ENCODE measurements at places on chromosomes 12 and 14.
A peak's percentile ranks its signal among the peaks of the same experiment; 100 is the strongest.

GRCh38 chr14:53979747-53980642 lies 23.4 kb upstream of the BMP4 start:
- DNase-seq = peak; percentile 18

DNA sequence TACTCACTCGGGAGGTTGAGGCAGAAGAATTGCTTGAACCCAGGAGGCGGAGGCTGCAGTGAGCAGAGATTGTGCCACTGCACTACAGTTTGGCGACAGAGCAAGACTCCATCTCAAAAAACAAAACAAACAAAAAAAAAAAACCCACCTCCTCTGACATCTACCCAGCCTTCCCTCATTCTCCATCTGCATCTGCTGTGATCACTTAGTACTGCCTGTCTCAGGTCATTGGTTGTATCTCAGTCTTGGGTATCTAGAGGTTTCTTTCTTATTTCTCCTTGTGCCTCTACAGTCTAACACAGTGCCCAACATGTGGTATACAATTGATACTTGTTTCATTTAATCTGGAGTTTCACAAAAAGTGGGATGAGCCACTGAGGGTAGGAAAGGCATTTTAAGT lies 5.3 kb downstream of the LTBP2 start:
- DNase-seq = no peak

- DNase-seq = peak; percentile 82
These were observed 131.6 kb downstream of the PPFIA2 start for GRCh38 chr12:81627336-81628189.

DNA sequence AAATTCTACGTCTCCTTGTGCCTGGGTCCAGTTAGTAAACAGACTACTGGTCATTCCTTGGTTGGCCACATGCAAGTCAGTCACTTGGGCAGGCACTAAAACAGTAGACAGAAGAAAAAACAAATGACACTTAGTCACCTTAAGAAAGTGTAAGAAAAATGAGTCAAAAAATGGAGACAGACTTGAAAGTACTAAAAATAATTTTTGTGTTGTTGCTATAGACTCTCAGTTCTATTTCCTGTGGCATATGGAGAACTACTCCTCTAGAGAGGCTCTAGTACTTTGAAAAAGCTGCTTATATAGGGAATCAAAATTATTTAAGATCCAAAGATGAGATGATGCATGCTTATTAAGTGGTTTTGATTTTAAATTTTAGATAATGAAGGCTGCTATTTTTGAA lies 56.0 kb downstream of the PTPRB start:
- no peak for DNase-seq

- DNase-seq = no peak
These were observed 101.9 kb downstream of the TMTC3 start for GRCh38 chr12:88243982-88244381.

- no peak for DNase-seq
These were observed 34.9 kb downstream of the SCFD1 start for GRCh38 chr14:30657050-30657449.

DNA sequence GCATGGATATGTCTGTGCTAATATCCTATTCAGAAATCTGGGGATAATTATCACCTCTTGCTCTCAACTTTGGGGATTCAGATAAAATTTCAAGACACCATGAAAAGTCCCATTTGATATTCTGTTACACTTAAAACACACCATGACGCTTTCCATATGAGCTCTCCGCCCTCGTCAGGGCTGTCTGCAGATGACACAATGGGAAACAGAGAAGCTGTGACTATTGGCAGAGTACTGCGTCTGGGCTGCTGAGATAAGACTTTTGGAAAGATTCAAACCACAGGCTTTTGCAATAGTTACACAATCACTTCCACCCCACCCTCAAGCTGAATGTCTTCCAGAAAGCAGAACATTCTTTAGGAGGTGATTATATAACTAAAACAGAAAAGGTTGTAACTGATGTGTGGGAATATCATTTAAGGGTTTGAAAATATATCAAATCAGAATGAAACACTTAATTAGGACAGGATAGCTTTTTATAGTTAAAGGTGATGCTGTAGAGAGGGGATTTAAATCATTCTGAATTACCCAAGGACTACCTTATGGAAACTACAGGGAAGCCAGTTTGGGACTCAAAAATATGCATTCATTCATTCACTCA lies 75.3 kb upstream of the TMPO start:
- DNase-seq = no peak

DNA sequence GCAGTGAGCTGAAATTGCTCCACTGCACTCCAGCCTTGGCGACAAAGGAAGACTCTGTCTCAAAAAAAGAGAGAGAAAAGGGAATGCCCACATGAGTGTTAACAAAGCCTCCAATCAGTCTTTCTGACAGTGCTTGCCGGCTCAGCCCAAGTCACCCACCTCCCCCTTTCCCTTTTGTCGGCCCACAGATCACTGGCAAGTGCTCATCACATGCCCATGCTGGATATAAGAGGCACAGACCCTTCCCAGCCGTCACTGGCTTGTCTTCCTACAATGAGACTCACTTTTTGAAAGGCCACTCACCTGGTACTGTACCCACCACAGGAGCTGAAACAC lies 70.8 kb downstream of the CCDC88C start:
- DNase-seq = no peak

DNA sequence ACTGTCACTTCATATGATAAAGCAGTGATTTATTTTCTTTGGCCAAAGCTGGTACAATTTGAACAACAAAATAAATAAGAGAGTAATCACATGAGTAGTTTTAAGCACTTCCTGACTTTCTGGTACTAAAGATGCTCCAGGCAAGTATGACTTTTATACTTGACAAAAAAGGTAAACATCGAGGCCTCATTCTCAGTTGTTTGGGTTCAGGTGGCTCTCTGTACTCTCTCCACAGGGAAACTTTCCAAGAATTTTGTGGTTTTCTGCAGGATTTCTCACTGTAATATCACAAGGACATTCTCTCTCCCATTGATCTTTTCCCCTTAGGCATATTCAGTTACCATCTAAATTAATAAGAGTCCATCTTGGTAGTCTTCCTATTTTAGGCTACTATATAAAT lies 26.6 kb upstream of the KCNC2 start:
- no peak for DNase-seq
